ENCODE measurements at places on chromosomes 3 and 15. TPM values are rescaled to one million over a fixed set of nuclear protein-coding genes. Genes with fewer than 3 reads are reported as not detected.

- DNase-seq: no peak
These were observed 37.3 kb downstream of the CACNA1D start for GRCh38 chr3:53531749-53532148.

GRCh38 chr15:80989081-80989517 is 520 bp downstream of the MESD start:
- no peak for DNase-seq

GRCh38 chr3:142022381-142022780 is 127.0 kb downstream of the TFDP2 start:
- no peak for DNase-seq

DNA sequence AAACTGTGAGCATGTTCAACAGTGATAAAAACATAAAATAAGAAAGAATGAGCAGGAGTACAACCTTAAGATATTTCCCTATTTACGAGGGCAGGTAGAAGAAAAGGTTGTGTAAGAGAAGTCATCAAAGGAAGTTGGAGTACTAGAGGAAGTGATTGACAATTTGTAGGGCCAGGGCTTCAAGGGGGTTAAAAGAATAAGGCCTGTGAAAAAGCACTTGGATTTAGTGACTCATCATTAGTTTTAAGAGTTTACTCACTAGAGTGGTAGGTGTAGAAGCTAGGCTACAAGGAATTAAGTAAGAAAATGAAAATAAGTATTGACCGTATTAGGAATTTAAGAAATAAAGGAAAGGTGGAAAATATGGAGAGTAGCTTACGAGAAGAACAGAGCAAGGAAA is 23.6 kb downstream of the KCNMB3 start:
- no peak for DNase-seq

GRCh38 chr3:126309165-126309564 is 48.0 kb downstream of the KLF15 start:
- no peak for DNase-seq

Gene SAMMSON
- not detected for total RNA-seq

GRCh38 chr3:15007681-15008141 is 57.4 kb downstream of the MRPS25 start:
- DNase-seq: no peak

DNA sequence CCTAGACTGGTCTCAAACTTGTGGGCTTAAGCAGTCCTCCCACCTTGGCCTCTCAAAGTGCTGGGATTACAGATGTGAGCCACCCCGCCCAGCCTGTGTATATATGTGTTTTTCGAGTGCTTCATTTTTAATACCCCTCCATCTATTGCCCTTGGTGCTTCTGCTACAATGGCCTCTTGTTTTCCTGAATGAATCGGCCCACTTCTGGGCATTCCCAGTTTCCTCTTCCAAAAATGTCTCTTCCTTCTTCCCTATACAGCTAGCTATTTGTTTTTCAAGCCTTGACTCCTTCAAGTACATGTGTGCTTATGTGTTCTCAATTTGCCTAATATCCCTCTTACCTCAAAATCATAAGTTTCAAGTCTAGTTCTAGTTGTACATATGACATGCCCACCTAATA is 16.7 kb downstream of the DIPK2A start:
- no peak for DNase-seq

- no peak for DNase-seq
These were observed 161.0 kb upstream of the RORA start for GRCh38 chr15:61390138-61390537.

- DNase-seq: no peak
These were observed 228.3 kb downstream of the EPHA3 start for GRCh38 chr3:89335693-89336092.

GRCh38 chr15:87045746-87046145 is 966.1 kb downstream of the AGBL1 start:
- no peak for DNase-seq

GRCh38 chr3:138945709-138946662 is 951 bp downstream of the FOXL2 start:
- DNase-seq: peak; percentile 51

Data from endothelial cell (in vitro differentiated cells).